ENCODE measurements at places on chromosomes 2 and 18.

DNA sequence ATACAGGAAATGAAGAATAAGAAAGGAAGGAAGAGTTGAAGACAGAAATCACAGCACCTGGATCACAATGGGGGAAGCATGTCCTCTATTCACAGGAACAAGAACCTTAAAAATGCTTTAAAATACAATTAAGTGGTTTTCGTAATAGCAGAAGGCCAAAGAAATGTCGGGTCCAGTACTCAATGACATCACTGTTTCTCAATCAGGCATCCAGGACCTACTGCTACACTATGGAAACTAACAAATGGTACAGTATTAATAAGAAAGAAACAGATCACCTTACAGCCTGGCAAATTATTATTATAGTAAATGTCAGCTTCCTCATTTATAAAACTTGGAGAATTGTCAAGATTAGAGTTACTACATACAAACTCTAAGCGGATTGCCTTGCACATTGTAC is 15.8 kb downstream of the HNRNPLL start:
- no peak for DNase-seq

DNA sequence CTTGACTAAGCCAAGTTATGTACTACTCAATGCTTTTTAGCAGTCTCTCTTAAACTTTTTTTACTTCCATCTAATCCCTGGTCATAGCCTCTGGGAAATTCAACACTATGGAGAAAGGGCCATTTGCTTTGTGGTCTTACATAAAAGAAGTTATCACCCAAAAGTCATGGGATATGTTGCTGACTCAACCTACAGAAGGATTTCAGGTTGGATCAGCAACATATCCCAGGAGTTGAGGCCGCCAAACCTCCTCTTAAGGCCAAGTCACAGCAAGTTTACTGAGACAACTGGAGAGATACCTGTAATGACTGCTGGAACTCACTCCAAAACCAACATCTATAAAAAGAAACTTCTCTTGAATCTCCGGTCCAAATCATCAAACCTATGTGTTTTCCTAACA is 141.1 kb downstream of the IRS1 start:
- DNase-seq, result no peak

- no peak for DNase-seq
Measured at GRCh38 chr18:43442571-43442970, 165.3 kb upstream of the SYT4 start.

GRCh38 chr2:239168575-239168974 is 232.2 kb downstream of the HDAC4 start:
- no peak for DNase-seq

DNA sequence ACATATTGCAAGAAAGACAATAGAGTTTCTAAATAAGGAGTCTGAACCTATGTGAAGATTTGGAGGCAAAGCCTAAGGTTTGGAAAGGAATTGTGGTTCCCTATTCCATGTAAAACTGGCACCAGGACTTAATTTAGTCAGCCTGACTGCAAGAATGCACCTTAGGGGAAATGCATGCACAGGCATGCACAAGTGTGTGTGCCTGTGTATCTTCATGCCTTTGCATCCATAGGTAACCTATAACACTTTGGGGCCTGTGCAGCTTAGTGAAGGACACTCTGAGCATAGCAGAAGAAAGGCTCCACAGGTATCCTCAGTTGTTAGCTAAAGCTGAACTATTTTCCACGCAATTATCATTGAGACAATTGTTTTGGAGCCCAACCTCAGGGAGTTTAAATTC is 73.4 kb downstream of the RPRM start:
- DNase-seq, result no peak

GRCh38 chr18:69981948-69982347 is 34.3 kb upstream of the CD226 start:
- DNase-seq, result no peak

DNA sequence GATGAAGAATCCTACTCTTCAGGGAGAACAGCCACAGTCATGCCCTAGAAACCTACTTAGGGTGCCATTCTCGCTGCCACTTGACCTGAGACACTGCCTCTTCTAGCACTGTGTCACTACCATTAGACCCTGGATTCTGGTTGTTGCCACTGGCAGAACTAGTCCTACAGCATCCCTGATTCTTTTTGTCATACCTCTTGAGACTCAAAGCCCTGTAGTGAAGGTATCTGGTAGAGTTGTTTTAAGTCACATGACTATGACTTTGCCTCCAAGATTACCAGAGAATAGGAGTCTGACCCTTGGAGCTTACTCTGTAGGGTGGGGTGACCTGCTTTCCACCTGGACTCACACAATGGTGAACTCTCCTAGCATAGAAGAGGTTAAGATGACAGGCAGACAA is 296.7 kb downstream of the TNS1 start:
- no peak for DNase-seq

GRCh38 chr2:20196657-20197161 is 28.2 kb downstream of the SDC1 start:
- DNase-seq, result no peak

- no peak for DNase-seq
Measured at GRCh38 chr2:54350426-54350825, 94.4 kb upstream of the TSPYL6 start.

DNA sequence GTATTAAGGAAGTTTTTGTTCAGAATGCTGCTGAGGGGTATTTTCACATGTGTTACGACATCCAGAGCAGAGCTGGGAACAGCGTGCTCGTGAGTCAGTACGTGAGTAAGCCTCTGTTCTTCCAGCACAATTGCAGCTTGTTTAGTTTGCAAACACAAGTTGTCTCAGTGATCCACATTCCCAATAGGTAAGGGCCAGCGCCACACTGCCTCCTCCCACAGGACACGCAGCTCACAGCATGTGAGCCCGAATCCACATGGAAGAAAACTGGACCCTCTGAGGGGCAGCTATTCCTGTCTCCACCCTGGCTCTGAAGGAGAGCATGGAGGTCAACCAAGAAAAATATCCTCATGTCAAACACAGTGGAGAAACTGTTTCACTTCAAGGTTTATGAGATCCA is 173.9 kb upstream of the PID1 start:
- DNase-seq, result no peak

- no peak for DNase-seq
Measured at GRCh38 chr18:32393407-32393806, 77.3 kb downstream of the GAREM1 start.

GRCh38 chr18:77422974-77423867 is 173.6 kb downstream of the GALR1 start:
- DNase-seq, result no peak

DNA sequence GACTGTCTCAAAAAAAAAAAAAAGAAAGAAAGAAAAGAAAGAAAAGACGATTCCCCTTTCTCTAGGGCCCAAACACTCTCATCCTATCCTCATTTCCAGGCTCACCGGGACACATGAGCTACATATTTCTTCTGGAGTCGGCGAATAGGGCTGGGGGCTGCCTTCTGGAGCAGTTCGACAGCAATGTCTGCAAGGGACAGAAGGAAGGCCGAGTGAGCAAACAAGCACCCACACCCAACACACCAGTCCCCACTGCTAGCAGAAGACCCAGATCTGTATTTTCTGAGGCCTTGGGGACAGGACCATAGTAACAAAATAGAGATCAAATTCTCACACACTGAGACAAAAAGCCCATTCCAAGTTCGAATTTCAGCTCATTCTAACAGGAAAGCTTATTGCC is 1.2 kb downstream of the CNPPD1 start:
- DNase-seq, result no peak

- DNase-seq, result no peak
Measured at GRCh38 chr2:196286821-196287220, 115.4 kb upstream of the STK17B start.

- DNase-seq, result peak; percentile 32
Measured at GRCh38 chr2:240819858-240820606, at the start of gene KIF1A. Gene KIF1A (minus strand): TSS chr2:240820219. CDS start chr2:240797752, 22,467 bp downstream.

DNA sequence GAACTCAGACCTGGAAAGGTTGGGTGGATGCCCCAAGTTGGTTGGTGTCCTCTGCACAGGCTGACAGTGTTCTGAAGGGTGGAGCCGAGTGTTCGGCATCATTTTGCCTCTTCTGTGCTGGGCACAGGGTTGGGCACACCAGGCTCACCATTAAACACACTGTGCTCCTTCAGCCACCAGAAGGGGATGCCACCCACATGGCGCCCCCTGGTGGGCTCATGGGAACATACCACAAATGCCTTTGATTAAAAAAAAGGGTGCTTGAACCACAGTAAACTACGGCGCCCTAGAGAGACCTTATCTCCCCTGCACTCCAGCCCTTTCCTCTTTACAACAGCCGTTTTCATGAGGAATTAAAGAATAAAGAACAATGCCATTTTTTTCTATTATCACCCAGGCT is 89.4 kb downstream of the CELF4 start:
- no peak for DNase-seq

DNA sequence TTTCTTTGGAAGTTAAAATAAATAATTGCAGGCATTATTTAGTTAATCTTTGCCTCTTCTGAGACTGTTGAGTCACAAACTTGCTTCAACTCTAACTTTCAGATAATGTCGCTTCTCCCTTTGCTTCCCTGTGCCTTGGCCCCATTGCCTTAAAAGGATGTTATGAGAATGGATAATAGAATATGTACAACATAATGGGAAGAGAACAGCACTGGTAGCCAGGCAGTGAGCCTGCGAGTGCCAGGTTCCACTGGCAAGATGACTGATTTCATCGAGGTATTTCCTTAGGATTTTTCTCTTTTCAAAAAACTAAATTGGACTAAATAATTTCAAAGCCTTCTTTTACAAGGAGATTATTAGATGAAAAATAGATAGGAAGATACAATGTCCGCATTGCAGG is 420.9 kb downstream of the TGIF1 start:
- DNase-seq, result no peak

- DNase-seq, result no peak
Measured at GRCh38 chr18:54672846-54673475, 81.9 kb downstream of the DYNAP start.

GRCh38 chr2:81396417-81397019 is 1092.0 kb upstream of the LRRTM1 start:
- no peak for DNase-seq

- DNase-seq, result no peak
Measured at GRCh38 chr2:144824306-144825080, 304.6 kb upstream of the ZEB2 start.

GRCh38 chr18:25648716-25649260 is 296.8 kb upstream of the ZNF521 start:
- DNase-seq, result no peak

DNA sequence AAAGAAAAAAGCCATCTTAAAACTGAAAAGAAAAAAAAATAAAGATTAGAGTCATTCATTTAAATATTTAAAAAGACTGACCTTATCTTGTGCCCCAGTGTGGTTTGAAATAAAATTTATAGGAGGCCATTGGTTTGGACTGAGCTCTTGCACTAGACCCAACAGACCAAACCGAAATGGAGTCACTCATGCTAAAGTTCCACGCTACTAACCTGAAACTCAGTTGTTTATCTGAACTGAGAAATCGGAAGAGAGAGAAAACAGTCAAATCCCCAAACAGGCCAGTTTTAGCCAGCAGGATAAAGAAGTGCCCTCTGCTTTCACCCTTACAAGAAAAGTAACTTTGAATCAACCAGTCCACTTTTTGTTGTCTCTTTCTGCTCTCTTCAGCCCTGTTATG is 18.2 kb downstream of the RBM43 start:
- no peak for DNase-seq

GRCh38 chr2:133341575-133341974 is 226.7 kb downstream of the NCKAP5 start:
- no peak for DNase-seq

Measured in NCI-H524 treated with DMSO at 0.1 percent for 48 hours (cell line).